ENCODE measurements at places on chromosomes 11 and 22.

- H3K27ac ChIP-seq: no peak overlapping the region
- H3K36me3 ChIP-seq: no peaks in the 10 kb centered on the region
- no peak overlapping the region for H3K4me3 ChIP-seq
- DNase-seq: no peak
- no peaks in the 10 kb centered on the region for H3K4me1 ChIP-seq
Observed at GRCh38 chr11:15278128-15278527, 163.4 kb downstream of the INSC start.

GRCh38 chr11:134905517-134905916 is 493.5 kb upstream of the B3GAT1 start:
- no peaks in the 10 kb centered on the region for H3K36me3 ChIP-seq
- no peaks in the 10 kb centered on the region for H3K4me1 ChIP-seq
- DNase-seq: no peak
- no peaks in the 10 kb centered on the region for H3K27me3 ChIP-seq
- no peak overlapping the region for H3K27ac ChIP-seq

GRCh38 chr11:79094616-79095015 is 346.2 kb downstream of the TENM4 start:
- no peak overlapping the region for H3K27ac ChIP-seq
- no peak for DNase-seq
- H3K4me3 ChIP-seq: no peak overlapping the region
- H3K4me1 ChIP-seq: no peaks in the 10 kb centered on the region

DNA sequence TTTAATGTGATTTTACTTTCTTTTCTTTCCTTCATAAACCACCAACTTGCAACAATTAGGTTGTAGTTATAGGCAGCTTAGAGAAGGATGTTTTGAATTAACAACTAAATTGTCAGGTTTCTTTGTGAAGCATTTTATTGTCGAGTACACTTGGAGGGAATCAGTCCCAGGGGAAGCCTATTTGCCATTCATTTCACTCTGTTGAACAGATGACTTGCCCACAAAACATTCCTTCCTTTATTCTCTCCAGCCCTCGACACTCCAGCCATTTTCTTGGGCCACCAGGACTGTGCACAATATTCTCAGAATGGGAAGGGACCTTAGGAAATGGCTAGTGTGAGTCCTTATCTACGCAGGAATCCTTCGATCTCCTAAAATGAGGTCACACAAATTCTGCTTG is 620.6 kb downstream of the SOX6 start:
- no peak overlapping the region for H3K27ac ChIP-seq
- H3K27me3 ChIP-seq: no peaks in the 10 kb centered on the region
- DNase-seq: no peak

DNA sequence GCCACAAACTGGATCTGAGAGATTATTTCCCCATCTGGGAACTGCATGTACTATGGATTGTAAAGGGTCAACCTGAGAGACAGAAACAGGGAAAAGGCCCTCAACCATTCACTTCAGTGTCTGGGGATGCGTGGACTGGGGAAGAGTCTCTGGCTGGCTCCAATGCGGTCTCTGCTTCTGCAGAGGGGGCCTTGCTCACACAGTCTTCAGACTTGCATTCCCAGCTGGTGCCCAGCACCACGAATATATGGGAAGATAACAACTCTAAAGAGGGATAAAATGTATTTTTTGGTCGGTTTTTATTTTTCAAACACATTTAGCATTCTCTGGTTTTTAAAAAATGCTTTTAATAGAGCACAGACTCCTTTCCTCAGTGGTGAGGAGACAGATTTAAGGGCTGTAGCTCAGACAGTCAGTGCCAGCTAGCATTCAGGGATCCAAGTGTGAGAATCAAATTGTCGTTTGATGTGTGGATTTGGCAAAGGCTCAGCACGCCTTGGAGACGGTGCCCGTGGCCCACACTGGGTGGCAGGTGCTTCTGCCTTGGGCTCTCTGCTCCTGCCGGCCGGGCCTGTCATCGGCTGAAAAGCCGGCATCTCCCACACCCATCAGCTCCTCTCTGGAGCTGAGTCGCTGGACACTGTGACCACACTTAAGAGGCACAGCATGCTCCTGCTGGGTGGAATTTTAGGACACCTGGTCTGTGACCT is 8.0 kb upstream of the EFCAB6 start:
- no peak overlapping the region for H3K27ac ChIP-seq
- no peak overlapping the region for H3K4me3 ChIP-seq
- H3K27me3 ChIP-seq: peaks cover 44% of the 10 kb centered on the region
- H3K4me1 ChIP-seq: no peaks in the 10 kb centered on the region
- DNase-seq: no peak

DNA sequence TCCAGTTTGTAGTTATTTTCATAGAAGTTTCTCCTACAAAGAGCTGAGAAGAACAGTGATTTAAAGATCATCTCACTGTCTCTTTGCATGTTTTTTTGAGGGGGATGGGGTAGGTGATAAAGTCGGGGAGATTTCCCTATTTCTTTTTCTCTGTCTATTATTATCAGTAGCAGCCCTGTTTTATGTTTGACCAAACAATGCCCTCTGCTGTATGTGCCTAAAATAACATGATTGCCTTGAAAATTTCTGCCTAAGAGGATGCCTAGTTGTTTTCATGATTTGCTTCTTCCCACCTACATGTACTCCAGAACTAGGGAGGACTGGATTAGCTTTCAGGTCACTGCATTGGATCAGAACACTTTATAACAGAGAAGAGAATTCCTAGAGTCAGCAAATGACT is 1330.2 kb downstream of the LRRC4C start:
- no peaks in the 10 kb centered on the region for H3K4me1 ChIP-seq
- H3K4me3 ChIP-seq: no peak overlapping the region
- no peak for DNase-seq

- H3K27me3 ChIP-seq: peaks cover 4% of the 10 kb centered on the region
- peak overlapping the region; percentile 93 for H3K27ac ChIP-seq
- DNase-seq: no peak
- H3K4me3 ChIP-seq: peak overlapping the region; percentile 96
Observed at GRCh38 chr22:50189849-50190181, 4.1 kb downstream of the TRABD start.

DNA sequence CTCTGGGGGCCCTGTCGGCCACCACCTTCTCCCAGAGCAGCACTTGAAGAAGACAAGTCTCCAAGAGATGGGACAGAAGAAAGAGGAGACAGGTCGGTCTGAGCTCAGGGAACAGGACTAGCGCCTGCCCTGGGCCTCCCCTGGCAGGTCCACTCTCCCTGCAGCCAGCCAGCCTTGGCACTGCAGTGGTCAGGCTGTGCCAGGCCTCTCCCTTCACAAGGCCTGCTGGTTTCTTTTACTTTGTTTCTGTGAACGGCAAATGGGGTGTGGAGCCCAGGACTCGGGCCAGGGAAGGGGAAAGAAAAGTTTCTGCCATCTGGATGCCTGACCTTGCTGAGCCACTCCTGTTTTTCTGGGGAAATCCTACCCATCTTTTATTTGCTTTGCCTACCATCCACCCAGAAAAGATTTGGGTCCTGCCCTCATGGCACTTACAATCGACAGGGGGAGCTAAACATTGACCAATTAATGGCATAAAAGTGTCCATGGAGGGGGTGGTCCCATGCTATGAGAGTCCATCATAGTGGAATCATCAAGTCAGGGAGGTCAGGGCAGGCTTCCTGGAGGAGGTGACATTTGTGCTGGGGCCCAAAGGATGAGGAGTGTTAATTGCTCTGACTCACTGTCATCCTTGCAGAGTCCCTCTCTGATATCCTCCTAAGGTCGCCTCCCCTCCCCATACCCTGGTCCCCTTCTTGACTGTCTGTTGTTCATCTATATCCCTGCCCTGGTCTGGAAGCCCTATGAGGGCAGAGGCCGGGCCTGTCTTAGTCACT is 65.2 kb downstream of the NFAM1 start:
- H3K36me3 ChIP-seq: no peaks in the 10 kb centered on the region
- H3K4me3 ChIP-seq: no peak overlapping the region
- peaks cover 24% of the 10 kb centered on the region for H3K4me1 ChIP-seq
- no peak for DNase-seq

DNA sequence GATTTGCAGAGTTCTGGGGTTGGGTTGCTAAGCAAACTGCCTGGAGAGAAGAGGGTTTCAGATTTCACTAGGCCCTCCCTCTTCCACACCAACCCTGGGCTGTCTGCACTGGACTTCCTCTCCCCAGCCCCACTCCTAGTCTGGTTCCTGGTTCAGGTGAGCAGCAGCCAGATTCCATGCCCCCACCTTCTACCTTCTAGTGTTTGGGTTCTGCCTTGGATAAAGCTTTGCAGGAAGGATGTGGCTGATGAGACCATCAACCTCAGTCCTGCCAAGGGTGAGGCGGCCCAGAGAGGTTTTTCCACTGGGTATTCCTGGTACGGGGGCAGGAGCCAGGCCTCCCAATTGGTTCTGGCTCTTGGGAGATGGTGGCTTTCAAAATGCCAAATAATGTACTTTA is 68.3 kb downstream of the BCR start:
- H3K4me3 ChIP-seq: no peak overlapping the region
- no peak for DNase-seq
- no peak overlapping the region for H3K27ac ChIP-seq
- H3K4me1 ChIP-seq: peaks cover 84% of the 10 kb centered on the region
- peaks cover 4% of the 10 kb centered on the region for H3K36me3 ChIP-seq

DNA sequence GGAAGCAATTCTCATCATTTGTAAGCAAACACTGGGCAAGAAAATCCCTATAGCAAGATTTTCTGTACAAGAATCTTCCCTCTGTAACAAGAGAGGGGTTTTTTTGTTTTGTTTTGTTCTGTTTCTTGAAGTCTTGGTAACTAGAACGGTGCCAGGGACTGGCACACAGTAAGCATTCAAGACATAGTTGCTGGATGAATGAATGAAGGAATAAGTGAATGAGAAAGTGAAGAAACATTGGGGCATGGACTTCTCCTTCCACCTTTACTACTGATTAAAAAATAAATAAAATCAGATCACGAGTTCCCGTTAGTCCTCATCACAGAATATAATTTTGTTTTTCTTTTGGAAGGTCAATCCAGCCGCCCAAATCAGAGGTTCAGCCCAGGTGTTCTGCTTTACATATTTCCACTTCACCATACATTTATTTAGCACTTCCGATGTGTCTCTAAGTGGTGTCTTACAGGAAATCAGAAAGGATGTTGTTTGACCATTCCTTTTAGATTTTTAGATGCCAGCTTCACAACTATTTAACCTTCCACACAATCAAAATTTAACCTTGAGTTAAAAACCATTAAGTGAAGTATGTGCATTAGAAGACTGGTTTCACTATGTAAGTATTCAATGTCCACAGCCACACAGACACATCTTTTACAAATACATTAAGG is 281.2 kb downstream of the CADM1 start:
- H3K36me3 ChIP-seq: no peaks in the 10 kb centered on the region
- H3K4me1 ChIP-seq: no peaks in the 10 kb centered on the region
- no peak for DNase-seq
- no peaks in the 10 kb centered on the region for H3K27me3 ChIP-seq
- H3K27ac ChIP-seq: peak overlapping the region; percentile 47

- no peaks in the 10 kb centered on the region for H3K27me3 ChIP-seq
- peaks cover 2% of the 10 kb centered on the region for H3K36me3 ChIP-seq
- no peak overlapping the region for H3K4me3 ChIP-seq
- no peak overlapping the region for H3K27ac ChIP-seq
Observed at GRCh38 chr22:19932367-19933206, 9.0 kb upstream of the COMT start.

- DNase-seq: no peak
- no peaks in the 10 kb centered on the region for H3K36me3 ChIP-seq
- peaks cover 6% of the 10 kb centered on the region for H3K27me3 ChIP-seq
- H3K4me1 ChIP-seq: peaks cover 2% of the 10 kb centered on the region
- H3K4me3 ChIP-seq: no peak overlapping the region
Observed at GRCh38 chr11:2549876-2550605, 105.2 kb downstream of the KCNQ1 start.

DNA sequence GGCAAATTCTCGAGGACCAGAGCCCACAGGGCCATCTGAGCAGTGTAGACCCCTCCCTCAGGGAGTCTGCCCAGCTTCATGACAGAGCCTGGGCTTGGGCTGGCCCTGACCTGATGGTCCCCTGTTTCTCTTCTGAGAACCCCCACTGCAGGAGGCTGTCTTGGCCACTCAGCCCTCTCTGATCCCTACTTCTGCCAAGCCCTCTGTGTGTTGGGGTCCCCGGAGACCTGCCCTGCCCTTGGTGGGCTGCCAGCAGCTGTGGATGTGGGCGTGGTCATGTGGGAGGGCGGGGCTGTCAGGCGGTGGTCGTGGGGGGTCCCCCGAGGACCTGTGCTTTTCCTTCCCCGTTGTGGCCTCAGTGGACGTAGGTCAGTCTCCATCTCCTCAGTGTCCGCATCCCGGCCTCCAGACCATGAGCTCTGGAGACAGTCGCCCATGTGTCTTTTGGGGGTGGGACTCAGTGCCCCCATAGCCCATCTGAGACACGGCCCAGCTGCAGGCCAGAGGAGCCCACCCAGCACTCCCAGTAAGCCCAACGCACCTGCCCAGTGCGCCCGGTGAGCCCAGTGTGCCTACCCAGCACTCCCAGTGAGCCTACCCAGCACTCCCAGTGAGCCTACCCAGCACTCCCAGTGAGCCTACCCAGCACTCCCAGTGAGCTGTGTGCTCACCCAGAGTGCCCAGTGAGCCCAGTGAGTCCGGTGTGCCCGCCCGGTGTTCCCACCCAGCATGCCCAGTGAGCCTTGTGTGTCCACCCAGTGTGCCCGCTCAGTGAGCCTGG is 409.2 kb downstream of the TBC1D22A start:
- H3K4me3 ChIP-seq: no peak overlapping the region
- no peak overlapping the region for H3K27ac ChIP-seq
- H3K27me3 ChIP-seq: no peaks in the 10 kb centered on the region
- H3K36me3 ChIP-seq: peaks cover 7% of the 10 kb centered on the region
- H3K4me1 ChIP-seq: no peaks in the 10 kb centered on the region
- peak; percentile 2 for DNase-seq

- no peak overlapping the region for H3K4me3 ChIP-seq
- DNase-seq: no peak
- no peak overlapping the region for H3K27ac ChIP-seq
- no peaks in the 10 kb centered on the region for H3K36me3 ChIP-seq
- no peaks in the 10 kb centered on the region for H3K27me3 ChIP-seq
Observed at GRCh38 chr11:33444835-33445594, 187.8 kb downstream of the HIPK3 start.

DNA sequence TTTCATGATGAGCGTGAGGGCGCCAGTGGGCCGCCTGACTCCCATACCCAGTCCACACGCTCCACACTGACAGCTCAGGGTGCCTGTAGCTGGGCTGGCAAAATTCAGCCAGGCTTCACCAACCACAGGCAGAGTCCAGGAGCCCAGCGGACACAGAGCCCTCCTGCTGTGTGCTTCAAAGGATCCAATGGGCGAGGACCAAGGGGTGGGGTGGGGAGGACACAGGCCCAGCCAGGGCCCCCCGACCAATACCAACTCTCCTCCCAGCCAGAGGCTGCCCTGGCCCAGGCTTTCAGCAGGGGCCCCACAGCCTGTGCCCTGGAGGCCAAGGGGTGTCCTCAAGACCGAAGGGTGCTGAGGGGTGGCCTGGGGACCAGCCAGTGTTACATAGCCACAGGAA is 336.1 kb downstream of the CTTN start:
- no peaks in the 10 kb centered on the region for H3K4me1 ChIP-seq
- H3K27me3 ChIP-seq: peaks cover 9% of the 10 kb centered on the region

GRCh38 chr11:107263844-107264563 is 193.6 kb downstream of the CWF19L2 start:
- H3K36me3 ChIP-seq: no peaks in the 10 kb centered on the region
- H3K4me3 ChIP-seq: no peak overlapping the region
- no peaks in the 10 kb centered on the region for H3K27me3 ChIP-seq
- H3K4me1 ChIP-seq: no peaks in the 10 kb centered on the region
- no peak for DNase-seq
